Stimulated activated CD8-positive, alpha-beta memory T cell treated with anti-CD3 and anti-CD28 coated beads, Interleukin-4, amount 100 ng/mL, for 4 hours (primary cell): ENCODE measurements at places on chromosomes 11 and 22.

GRCh38 chr11:43957571-43957970 is 15.1 kb downstream of the C11orf96 start:
- DNase-seq, result no peak

DNA sequence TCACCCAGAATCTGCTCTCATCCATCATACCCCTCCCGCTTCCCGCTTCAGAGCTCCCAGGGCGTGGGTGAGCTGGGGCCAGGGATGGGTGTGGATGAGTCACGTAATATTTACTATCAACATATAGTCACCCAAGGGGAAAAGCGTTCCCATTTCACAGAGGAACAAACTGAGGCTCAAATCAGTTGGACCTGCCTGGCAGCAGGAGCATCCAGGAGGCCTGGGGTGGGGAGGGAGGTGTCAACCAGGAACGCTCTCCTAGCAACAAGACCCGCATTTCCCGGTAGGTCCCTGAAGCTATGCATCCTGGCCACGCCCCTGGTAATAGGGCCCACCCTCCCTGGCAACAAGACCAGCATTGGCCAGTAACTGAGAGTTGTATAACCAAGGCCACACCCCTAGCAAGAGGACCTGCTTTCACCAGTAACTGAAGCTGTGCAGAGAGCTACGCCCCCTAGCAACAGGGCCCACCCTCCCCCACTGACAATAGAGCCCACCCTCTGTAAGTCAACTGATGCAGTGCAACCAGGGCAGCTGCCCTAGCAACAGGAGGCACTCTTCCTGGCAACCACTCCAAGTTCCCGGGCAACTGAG is 32.7 kb upstream of the TXNRD2 start:
- DNase-seq, result no peak

GRCh38 chr11:7595016-7595866 is 78.1 kb downstream of the CYB5R2 start:
- DNase-seq, result no peak

DNA sequence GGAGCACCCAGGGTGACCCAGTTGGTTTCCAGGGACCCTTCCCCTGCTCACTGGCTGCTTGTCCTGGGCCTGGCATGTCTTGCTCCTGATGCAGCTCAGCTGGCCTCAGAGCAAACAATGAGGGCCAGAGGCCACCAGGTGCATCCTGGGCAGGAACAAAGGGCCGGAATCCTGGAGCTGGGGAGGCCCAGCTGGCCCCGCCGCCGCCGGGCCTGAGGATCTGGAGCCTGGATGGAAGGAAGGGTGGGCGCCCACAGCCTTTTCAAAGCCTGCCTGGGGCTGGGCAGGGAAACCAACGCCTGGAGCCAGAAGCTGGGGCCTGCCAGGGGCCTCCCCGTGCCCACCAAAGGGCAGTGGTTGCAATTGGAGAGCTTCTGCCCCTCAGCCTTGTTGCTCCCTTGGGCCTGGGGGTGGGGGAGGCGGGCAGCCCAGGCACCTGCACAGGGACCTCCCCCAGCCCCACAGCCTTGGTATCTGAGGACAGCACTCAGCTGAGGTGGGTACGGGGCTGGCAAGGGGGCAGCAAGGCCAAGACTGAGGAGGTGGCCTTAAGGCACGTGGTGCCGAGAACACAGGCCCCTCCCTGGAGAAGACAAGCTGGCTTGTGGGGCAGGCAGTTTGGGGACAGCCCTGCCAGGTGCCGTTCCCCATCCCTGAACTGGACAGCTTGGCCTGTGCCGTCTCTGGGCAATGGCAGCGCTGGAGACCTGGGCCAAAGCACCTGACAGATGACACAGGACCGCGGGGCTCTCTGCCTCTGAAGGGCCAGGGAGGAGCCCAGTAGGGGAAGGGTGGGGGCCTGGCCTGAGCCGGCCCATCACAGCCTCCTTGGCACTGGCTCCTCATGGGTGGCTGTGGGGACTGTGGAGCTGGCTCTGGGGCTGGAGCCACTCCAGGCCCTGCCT is 7.1 kb upstream of the ADORA2A start:
- DNase-seq, result no peak

DNA sequence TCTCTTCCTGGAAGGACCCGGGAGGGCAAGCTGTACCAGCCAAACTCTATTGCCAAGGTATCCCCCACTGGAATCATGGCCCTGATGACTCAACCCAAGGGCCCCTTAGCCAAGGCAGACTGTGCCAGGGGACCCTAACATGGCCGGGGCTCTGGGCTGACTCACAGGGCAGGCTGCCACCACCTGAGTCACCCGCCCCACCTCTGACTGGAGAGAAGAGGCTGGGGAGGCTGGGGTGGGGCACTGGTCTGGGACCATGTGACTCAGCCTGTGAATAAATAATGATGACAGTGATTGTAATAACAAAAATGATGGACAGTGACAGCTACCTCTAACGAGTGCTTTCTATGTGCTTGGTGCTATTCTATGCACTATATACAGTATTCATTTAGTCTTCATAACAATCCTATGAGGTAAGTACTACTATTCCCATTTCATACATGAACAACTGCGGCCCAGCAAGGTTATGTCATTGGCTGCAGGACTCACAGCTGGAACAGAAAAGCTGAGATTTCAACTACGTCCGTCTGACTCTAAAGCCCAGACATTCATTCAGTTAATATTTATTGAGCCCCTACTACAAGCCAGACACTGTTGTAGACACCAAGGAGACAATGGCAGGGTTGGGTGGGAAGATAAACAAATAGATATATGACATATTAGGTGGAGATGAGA is 84.2 kb downstream of the FBXO7 start:
- no peak for DNase-seq

DNA sequence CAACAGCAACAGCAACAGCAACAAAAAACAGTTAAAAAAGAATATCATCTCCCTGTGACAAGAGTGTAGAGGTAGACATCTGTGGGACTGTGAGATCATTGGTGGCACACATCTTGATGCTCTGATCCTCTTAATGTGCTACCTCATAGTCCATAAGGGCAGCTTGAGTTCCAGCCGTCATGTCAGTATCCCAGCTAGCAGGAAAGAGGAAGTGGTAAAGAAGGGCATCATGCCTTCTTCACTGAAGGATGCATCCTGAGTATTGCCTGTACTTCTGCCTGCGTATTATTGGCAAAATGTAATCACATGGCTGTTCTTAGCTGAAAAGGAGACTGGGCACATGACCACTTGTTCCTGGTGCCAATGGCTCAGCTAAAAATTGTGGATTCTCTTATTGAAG is 314.3 kb downstream of the TBC1D22A start:
- DNase-seq, result no peak

GRCh38 chr11:70650075-70650909 is 252.0 kb downstream of the CTTN start:
- DNase-seq, result no peak

GRCh38 chr11:70383664-70384565 is 14.4 kb upstream of the CTTN start:
- DNase-seq, result no peak

DNA sequence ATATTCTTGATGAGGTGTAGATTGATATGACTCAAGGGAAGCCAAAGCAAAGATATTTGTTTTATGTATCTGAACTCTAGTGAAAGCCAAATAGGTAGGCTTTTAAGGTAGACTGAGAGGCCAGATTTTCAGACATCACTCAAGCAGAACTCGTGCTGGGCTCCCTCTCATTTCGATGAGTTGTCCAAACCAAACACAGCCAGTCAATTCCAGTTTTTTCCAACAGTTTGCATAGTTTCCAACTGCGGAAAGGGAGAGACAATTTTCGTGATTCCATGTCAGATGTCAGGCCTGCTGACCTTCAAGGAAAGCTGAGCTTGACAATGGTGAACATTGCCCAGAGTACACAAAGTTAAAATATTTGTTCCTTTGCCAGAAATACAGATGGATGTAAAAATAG is 110.9 kb upstream of the MPPED2 start:
- no peak for DNase-seq

DNA sequence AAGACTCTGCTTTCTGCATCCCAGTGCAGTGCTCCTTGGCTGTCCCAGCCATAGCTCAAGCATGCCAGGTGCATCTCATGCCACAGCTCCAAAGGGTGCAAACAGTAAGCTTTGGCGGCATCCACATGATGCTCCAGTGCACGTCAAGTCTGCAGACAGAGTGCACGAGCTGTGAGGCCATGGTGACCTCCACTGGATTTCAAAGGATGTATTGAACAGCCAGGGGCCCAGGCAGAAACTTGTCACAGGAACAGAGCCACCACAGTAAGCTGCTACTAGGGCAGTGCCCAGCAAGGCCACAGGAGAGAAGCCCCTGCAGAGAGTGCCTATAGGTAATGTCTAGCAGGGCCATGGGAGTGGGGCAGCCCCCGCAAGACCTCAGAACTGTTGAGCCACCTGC is 206.8 kb upstream of the DDI1 start:
- DNase-seq, result no peak
